Tibial artery (tissue), 4 donors: ENCODE measurements at places on chromosomes 7 and 10.
A peak's percentile ranks its signal among the peaks of the same experiment; 100 is the strongest.

DNA sequence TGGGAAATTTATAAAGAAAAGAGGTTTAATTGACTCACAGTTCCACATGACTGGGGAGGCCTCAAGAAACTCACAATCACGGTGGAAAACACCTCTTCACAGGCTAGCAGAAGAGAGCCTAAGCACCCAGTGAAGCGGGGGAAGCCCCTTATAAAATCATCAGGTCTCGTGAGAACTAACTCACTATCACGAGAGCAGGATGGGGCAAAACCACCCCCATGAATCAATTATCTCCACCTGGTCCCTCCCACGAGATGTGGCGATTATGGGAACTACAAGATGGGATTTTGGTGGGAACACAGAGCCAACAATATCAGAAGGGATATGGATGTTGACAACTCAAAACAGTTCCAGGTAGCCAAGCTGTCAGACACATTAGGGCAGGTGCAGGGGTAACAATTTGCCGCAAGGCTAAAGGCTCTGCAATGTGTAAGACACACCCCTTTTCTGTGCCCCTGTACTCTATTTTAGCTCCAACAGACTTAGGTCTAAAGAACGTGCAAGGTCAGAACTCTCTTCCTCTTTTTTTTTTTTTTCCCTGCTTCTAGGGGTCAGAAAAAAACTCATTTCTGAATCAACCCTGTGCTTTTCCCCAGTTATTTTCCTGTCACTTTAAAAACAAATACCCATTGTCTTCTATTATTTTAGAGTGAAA is 30.7 kb upstream of the RBM20 start:
- H3K4me1 ChIP-seq, result no peaks in the 10 kb centered on the region
- no peak overlapping the region for H3K27ac ChIP-seq
- H3K27me3 ChIP-seq, result no peaks in the 10 kb centered on the region
- no peak for DNase-seq

- no peaks in the 10 kb centered on the region for H3K36me3 ChIP-seq
- H3K4me3 ChIP-seq, result no peak overlapping the region
- H3K27ac ChIP-seq, result no peak overlapping the region
- no peak for DNase-seq
- H3K4me1 ChIP-seq, result no peaks in the 10 kb centered on the region
Observed at GRCh38 chr10:6498771-6499170, 81.3 kb downstream of the PRKCQ start.

DNA sequence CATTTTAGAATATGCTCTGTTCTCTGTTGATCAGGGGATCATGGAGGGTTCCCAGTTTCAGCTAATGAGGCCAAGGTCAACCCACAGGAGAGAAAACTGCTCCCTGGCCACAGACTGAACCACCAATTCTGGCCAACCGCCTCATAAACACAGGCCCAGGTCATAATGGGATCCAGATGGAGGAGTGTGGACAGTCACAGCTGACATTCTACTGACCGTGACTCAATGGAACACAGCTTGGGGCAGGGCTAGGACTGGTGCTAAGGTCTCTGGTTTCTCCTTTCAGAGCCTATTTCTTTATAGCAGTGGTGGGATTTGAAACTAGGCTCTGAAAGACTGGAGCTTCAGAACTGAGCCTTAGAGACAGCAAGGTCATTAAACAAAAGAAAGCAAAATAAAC is 68.3 kb downstream of the HIPK2 start:
- peak; percentile 78 for DNase-seq
- H3K4me1 ChIP-seq, result no peaks in the 10 kb centered on the region
- H3K4me3 ChIP-seq, result no peak overlapping the region
- H3K27ac ChIP-seq, result no peak overlapping the region

GRCh38 chr10:63901881-63902280 is 380.7 kb downstream of the REEP3 start:
- H3K36me3 ChIP-seq, result no peaks in the 10 kb centered on the region
- H3K4me3 ChIP-seq, result no peak overlapping the region
- no peak for DNase-seq
- H3K27me3 ChIP-seq, result no peaks in the 10 kb centered on the region

DNA sequence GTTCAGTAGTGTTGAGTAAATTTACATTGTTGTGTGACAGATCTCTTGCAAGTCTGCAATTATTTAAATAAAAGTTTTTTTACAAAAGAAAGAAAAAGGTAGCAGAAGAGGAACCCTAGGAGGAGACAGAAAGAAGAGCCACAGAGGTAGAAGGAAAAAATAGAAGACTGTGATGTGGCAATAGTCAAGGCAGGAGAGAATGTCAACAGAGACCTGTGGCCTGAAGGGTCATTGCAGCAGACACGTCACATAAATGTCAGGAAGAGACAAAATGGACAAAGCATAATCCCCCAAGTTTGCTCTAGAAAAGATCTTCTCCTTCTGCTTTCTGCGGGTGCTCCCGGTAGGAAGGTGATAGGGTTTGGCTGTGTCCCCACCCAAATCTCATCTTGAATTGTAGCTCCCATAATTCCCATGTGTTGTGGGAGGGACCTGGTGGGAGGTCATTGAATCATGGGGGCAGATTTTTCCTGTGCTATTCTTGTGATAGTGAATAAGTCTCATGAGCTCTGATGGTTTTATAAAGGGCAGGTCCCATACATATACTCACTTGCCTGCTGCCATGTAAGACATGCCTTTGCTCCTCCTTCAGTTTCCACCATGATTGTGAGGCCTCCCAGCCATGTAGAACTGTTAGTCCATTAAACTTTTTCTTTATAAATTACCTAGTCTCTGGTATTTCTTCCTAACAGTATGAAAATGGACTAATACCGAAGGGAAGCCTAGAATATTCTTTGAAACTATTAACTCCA is 41.1 kb upstream of the KDM7A start:
- peaks cover 4% of the 10 kb centered on the region for H3K27me3 ChIP-seq
- H3K27ac ChIP-seq, result no peak overlapping the region
- no peaks in the 10 kb centered on the region for H3K4me1 ChIP-seq
- no peak overlapping the region for H3K4me3 ChIP-seq
- DNase-seq, result no peak

- no peaks in the 10 kb centered on the region for H3K36me3 ChIP-seq
- DNase-seq, result no peak
- no peak overlapping the region for H3K4me3 ChIP-seq
- no peaks in the 10 kb centered on the region for H3K27me3 ChIP-seq
- H3K27ac ChIP-seq, result no peak overlapping the region
- no peaks in the 10 kb centered on the region for H3K4me1 ChIP-seq
Observed at GRCh38 chr10:96588616-96589419, 2.0 kb upstream of the TM9SF3 start.

DNA sequence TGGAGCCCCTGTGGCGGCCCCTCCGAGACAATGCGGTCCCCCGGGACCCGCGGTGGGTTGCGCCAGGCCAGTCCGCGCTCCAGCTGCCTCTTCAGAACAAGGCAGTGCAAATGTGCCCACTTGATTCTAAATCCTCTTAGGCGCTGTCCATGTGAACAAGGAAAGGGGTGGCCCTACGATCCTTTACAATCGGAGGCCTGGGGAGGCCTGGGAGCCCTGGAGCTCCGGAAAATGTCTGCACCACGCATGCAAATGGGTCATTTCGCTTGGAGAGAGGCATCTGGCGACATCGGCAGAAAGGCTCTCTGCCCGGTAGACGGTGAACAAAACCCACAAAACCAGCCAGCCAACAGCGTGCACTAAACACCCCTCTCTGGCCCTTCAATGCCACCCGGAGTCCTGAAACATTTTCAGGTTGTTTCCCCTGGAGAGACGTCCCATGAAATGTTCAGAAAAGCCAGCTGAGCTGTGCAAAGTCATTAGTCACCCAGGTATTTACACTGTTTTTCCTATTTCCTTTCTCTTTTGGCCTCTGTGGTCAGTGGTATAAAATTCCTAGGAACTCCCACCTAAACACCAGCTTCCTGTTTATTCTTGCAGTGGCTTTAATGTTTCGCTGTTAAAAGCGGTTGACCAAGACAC is 102.8 kb upstream of the ZNF438 start:
- peak overlapping the region; percentile 55 for H3K4me3 ChIP-seq
- peak; percentile 67 for DNase-seq
- H3K4me1 ChIP-seq, result peaks cover 16% of the 10 kb centered on the region
- H3K36me3 ChIP-seq, result no peaks in the 10 kb centered on the region
- H3K27ac ChIP-seq, result peak overlapping the region; percentile 92

GRCh38 chr7:151428378-151429236 is 11.3 kb downstream of the CRYGN start:
- H3K36me3 ChIP-seq, result no peaks in the 10 kb centered on the region
- H3K27me3 ChIP-seq, result no peaks in the 10 kb centered on the region
- H3K27ac ChIP-seq, result peak overlapping the region; percentile 86
- H3K4me1 ChIP-seq, result peaks cover 52% of the 10 kb centered on the region
- H3K4me3 ChIP-seq, result no peak overlapping the region

DNA sequence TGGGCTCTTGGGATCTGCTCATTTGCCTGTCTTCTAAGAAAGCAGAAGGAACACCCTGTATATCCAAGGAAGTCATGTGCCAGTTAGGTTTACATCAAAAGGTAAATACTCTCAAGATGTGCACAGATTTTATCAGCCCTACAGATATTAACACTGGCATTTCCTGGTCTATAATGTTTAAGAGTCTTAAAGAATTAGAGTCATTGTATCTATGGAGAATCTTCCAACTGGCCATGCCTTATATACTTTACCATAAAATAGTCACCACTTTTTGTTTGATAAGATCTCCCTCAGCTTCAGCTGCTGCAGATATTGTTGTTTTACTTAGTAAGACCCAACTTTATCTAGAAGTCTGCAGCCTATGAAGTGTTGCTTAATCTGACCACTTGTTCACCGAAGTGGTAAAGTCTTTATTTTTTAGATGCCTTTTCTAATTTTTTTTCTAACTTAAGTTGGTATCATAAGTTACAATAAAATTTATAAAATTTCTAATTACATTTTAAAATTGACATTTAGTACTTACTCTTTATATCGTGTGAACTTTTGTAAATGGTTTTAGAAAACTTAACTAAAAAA is 58.5 kb downstream of the CPED1 start:
- DNase-seq, result no peak
- H3K36me3 ChIP-seq, result peaks cover 3% of the 10 kb centered on the region
- peaks cover 26% of the 10 kb centered on the region for H3K4me1 ChIP-seq
- H3K27ac ChIP-seq, result peak overlapping the region; percentile 6
- H3K27me3 ChIP-seq, result no peaks in the 10 kb centered on the region

DNA sequence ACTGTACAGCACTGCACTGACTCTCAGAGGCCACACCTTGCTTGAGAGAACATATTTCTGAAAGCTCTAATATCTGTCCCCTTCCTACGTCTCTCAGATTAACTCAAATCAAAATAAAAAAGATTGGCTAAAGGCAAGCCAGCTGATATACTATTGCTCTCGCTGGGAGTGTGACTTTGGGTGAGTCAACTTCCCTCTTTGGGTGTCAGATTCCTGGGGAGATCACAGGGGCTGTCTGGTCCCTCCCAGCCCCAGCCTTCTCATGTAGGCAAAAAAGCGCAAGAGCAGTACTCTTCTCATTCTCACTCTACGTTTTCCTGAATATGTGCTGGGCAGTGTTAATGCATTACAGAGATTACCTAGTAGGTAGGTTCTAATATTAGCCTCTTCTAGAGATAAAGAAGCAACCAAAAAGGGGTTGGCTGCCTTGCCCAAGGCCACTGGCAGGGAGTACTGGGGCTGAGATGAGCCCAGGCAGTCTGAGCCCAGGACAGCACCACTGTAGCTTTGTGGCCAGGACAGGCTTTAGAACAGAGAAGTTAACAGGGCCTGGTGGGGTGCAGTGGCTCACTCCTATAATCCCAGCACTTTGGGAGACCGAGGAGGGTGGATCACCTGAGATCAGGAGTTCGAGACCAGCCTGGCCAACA is 9.1 kb upstream of the DENND2A start:
- DNase-seq, result peak; percentile 35
- no peaks in the 10 kb centered on the region for H3K4me1 ChIP-seq
- H3K27me3 ChIP-seq, result peaks cover 11% of the 10 kb centered on the region
- no peak overlapping the region for H3K27ac ChIP-seq
- no peak overlapping the region for H3K4me3 ChIP-seq

DNA sequence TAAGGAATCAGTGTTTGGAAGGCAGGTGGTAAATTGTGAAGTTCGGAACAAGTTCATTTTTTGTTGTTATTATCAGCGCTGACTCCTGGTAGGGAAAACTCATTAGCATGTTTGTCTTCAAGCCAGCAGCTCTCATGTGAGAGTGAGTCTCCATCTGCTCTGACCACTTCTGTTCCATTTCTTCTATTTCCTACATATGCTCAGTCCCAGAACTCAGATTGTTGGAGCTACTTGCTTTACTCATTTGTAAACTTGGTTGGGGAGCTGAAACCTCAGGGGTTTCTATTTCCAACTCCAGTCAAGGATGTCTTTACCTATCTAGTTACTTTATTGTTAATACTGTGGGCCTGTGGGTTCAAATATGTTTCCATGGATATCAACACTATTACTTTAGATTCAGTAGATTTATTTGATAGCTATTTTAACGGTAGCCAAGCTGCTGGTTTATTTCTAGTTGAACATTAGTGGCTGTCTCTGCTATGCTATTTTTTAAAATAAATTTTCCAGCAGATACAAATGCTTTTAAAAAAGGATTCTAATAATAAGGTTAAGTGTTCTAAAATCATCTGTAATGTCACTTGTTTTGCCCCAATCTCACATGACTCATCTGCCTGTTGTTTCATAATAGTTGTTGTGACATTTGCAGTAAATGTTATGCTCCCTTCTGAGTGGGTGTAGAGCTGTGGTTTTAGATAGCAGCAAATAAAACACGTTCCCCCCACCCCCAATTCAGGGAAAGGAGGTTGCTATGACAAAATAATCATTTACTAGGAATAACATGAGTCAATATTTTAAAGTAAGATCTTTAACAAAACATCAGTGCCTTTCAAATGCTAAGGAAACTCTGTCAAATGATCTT is 143.3 kb downstream of the HDAC9 start:
- H3K4me1 ChIP-seq, result no peaks in the 10 kb centered on the region
- DNase-seq, result no peak
- H3K36me3 ChIP-seq, result peaks cover 3% of the 10 kb centered on the region

DNA sequence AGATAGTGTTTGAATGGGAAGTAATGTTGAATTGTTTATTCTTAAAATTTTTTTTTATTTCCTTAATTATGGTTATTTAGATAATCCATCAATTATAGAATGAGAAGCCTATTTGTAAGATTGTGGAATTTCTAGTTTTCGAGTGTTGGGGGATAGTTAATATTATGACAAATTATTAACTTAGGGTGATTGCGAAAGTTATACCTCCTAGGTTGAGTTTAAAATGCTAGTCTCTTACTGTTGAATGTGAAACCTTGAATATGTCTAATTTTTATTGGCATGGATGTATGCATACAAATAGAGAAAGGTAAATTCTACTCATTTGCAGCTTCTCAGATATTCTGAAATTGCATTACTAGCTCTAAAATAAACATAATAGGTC is 43.2 kb downstream of the BICC1 start:
- H3K4me3 ChIP-seq, result no peak overlapping the region
- H3K36me3 ChIP-seq, result no peaks in the 10 kb centered on the region
- no peak for DNase-seq
- no peaks in the 10 kb centered on the region for H3K4me1 ChIP-seq
- no peak overlapping the region for H3K27ac ChIP-seq
- H3K27me3 ChIP-seq, result no peaks in the 10 kb centered on the region
